ENCODE measurements at places on chromosomes 3 and 15. TPM values are rescaled to one million over a fixed set of nuclear protein-coding genes. Genes with fewer than 3 reads are reported as not detected.
A peak's percentile ranks its signal among the peaks of the same experiment; 100 is the strongest.

The ARPIN gene
- polyA plus RNA-seq, result 28.1 TPM

The MITF gene
- polyA plus RNA-seq, result 47.7 TPM

DNA sequence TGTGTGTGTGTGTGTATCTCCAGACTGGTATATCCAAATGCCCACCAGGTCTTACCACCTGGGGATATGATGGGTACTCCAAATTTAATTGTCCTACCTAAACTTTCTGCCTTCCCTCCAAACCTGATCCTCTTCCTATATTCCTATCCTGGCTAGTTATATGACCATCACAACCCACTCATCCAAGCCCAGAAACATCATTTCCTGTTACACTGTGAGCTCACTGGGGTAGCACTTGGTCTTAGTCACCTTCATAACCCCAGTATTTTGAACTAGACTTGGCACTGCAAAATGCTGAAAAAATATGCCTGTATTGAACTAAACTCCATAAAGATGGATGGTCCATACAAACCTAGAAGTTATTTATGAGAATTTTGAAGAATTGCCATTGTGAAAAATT is 178.8 kb upstream of the EIF1B start:
- DNase-seq, result no peak

GRCh38 chr3:175664911-175665310 is 805.8 kb downstream of the NAALADL2 start:
- no peak for DNase-seq

DNA sequence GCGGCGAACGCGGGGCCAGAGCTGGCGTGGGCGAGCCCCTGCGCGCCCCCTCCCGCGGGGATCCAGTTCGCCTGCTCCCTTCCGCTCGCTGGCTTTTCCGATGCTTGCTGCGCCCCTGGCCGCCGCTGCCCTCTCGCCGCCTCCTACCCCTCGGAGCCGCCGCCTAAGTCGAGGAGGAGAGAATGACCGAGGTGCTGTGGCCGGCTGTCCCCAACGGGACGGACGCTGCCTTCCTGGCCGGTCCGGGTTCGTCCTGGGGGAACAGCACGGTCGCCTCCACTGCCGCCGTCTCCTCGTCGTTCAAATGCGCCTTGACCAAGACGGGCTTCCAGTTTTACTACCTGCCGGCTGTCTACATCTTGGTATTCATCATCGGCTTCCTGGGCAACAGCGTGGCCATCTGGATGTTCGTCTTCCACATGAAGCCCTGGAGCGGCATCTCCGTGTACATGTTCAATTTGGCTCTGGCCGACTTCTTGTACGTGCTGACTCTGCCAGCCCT is 721 bp downstream of the P2RY1 start:
- DNase-seq, result peak; percentile 24

The STRIT1 gene
- 1.9 TPM for polyA plus RNA-seq

GRCh38 chr3:192820161-192820560 is 92.8 kb upstream of the FGF12 start:
- no peak for DNase-seq

The ADAMTS17 gene
- polyA plus RNA-seq, result 2.1 TPM

DNA sequence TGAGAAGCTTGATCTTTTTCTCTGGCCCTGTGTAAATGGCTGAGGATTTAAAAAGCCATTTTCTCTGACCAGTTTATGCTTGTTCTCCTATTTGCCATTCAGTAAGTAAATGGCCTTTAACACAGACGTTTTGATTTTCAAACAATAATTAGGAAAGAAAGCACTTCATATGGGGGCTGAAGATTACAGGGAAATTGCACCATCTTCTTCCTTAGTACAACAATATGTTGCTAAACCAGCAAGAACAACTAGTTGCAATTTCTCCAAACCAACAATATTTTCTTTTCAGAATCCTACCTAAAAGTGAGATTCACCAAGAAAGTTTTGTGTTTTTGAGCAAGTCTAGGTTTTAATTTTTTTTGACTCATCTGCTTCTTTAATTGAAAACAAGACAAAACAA is 80.5 kb upstream of the CCNL1 start:
- no peak for DNase-seq

DNA sequence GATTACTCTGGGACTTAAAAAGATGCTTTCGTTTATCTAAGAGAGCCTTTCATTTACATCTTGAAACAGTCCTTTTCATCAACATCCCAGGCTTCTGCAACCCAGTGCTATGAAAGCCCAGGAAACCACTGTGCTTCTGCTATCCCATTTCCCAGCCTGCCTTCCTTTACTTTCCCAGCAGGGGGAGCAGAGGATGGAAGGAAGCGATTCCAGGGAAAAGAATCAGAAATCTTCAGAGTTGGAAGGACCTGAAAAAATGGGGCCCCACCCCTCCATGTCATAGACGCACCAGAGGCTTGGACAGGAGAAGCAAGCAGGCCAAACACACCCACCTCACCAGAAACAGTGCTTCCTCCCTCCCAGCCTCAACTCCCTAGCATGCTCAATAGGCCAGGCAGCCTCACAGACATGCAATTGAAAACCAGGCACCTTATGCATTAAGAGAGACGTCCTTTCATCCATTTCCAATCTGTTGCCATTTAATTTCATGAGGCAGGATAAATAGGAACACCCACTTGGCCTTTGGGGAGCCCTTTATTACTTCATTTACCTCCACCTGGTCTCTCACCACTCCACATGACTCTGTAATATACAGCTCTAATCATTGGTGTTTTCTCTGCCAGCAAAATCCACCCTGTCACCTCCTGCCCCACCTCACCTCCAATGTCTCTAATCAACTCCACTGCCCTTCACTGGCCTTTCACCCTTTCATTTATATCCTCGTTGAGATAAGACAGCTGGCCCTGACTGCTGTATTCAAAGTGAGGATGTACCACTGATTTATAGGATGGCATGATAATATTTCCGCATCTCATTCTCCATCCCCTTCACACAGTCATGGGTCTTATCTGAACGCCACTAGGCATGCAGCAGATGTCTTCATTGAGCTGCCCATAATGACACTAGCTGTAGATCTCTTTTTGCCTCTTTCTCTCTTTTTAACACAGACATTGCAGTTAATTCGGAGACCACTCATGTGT is 583.9 kb downstream of the NTRK3 start:
- DNase-seq, result no peak

The PARP14 gene
- polyA plus RNA-seq, result 26.8 TPM

- DNase-seq, result no peak
Observed at GRCh38 chr15:93566762-93567161, 477.8 kb upstream of the RGMA start.

- DNase-seq, result no peak
Observed at GRCh38 chr15:69897471-69898237, 200.1 kb downstream of the TLE3 start.

GRCh38 chr3:9826815-9827573 is 16.8 kb downstream of the RPUSD3 start:
- no peak for DNase-seq

The CHST13 gene
- 4.4 TPM for polyA plus RNA-seq

DNA sequence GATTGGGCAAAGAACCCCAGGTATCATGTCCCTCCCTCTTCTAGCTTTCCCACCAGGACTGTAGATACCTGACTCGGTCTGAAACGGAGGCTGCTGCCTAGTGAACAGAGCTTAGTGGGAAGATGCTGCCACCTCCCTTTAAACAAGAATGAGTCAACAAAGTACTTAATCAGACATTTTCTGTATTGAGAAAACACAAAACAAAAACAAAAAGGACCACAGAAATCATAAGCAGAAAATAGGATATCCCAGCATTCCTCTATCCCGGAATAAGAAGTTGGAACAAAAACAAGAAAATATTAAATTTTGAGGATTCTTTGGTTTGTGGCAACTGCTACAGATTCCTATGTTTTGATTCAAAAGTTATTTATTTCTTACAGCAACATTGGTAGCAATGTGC is 51.7 kb upstream of the COL8A1 start:
- DNase-seq, result no peak

GRCh38 chr3:178406206-178406605 is 130.0 kb upstream of the KCNMB2 start:
- no peak for DNase-seq

The CASR gene
- 27.1 TPM for polyA plus RNA-seq

- no peak for DNase-seq
Observed at GRCh38 chr3:66907136-66907535, 91.0 kb upstream of the KBTBD8 start.

GRCh38 chr15:76844096-76844495 is 61.0 kb downstream of the SCAPER start:
- no peak for DNase-seq

The PLD1 gene
- polyA plus RNA-seq, result 11.1 TPM

GRCh38 chr3:128597900-128598299 is 52.7 kb downstream of the RPN1 start:
- no peak for DNase-seq

The FANCD2OS gene
- polyA plus RNA-seq, result not detected

The CYP8B1 gene
- 0.83 TPM for polyA plus RNA-seq

DNA sequence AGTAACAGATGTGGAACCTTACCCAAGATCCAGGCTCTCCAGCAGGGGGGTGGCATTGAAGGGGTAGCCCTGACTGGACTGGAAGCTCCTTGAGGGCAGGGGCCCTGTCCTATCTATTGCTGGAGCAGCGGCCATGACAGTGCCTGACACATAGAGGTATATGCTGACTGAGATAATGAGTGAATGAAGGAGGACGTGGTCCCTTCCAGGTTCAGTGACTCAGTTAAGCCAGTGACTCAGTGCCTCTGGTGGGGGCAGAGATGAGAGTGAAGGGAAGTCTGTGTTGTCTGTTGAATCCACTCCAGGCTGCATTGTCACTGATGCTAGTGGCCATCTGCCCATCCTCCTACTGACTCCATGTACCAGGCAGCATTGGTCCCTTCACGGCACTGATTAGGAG is 13.0 kb upstream of the CTXND1 start:
- DNase-seq, result no peak

DNA sequence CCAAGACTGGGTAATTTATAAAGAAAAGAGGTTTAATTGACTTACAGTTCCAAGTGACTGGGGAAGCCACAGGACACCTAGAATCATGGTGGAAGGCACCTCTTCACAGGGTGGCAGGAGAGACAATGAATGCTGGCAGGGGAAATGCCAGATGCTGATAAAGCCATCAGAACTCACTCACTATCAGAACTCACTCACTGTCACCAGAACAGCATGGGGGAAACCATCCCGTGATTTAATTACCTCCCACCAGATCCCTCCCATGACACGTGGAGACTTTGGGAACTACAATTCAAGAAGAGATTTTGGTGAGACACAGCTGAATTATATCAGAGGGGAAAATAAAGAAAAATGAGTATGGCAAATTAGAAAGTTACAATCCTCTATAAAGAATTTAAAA is 310.9 kb downstream of the BCHE start:
- DNase-seq, result no peak

The PRSS50 gene
- polyA plus RNA-seq, result 2.4 TPM

DNA sequence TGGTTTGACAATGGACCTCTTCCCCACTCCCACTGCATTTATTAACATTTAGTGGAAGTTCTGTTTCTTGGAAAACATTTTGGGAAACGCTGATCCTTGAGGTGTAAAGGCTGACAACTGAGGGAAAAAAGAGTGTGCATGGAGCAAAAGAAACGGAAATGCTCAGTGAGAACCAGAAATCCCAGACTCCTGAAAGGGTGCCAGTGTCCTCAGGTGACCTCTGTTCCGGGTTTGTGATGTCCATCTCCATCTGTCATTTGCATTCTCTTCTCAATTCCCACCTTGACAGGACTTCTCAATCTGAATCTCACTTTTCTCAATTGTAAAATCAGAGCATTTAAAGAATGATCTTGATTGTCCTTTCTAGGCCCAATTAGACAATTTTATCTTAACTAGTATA is 71.1 kb upstream of the FAM3D start:
- no peak for DNase-seq

DNA sequence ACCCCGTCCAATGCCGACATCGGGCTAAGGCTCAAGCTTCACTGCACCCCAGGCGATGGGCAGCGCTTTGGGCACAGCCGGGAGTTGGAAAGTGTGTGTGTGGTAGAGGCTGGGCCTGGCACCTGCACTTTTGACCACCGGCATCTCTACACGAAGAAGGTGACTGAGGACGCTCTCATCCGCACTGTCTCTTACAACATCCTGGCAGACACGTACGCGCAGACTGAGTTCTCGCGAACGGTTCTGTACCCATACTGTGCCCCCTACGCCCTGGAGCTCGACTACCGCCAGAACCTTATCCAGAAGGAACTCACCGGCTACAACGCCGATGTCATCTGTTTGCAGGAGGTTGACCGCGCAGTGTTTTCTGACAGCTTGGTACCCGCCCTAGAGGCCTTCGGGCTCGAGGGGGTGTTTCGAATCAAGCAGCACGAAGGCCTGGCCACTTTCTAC is 1.0 kb downstream of the PDE12 start:
- no peak for DNase-seq

The VIPR1 gene
- 0.74 TPM for polyA plus RNA-seq

GRCh38 chr15:70141376-70142071 is 43.8 kb upstream of the TLE3 start:
- DNase-seq, result no peak

The GPR27 gene
- polyA plus RNA-seq, result 8.5 TPM

DNA sequence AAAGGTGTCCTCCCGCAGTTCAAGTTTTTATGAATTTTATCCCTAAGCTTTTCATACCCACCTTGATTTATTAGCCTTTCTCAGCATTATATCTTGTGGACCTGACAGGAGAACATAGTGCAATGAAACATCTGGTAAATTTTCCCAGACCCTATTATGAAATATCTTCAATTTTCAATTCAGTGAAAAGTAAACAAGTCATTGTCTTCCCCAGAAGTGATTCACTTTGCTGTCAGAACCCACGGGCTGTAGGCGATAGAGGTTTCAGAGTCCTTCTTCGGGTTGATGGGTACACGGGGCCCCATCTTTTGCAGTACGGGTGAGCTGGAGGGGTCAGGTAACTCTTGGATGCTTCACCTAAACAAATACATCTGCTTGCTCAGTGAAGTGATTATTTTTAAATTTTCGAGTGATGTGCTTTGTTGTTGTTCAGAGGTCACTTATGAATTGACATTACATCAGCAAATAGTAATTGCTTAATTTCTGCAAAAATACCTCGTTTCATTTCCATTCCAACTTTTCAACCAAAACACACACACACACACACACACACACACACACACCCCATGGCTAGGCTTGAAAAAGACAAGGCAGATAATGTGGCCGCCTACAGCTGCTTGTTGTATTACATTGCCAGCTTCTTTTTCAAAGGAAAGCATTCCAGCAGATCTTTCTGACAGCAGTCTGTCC is 102.9 kb downstream of the SEMA6D start:
- no peak for DNase-seq
